ENCODE measurements at places on chromosomes 11 and 22.

DNA sequence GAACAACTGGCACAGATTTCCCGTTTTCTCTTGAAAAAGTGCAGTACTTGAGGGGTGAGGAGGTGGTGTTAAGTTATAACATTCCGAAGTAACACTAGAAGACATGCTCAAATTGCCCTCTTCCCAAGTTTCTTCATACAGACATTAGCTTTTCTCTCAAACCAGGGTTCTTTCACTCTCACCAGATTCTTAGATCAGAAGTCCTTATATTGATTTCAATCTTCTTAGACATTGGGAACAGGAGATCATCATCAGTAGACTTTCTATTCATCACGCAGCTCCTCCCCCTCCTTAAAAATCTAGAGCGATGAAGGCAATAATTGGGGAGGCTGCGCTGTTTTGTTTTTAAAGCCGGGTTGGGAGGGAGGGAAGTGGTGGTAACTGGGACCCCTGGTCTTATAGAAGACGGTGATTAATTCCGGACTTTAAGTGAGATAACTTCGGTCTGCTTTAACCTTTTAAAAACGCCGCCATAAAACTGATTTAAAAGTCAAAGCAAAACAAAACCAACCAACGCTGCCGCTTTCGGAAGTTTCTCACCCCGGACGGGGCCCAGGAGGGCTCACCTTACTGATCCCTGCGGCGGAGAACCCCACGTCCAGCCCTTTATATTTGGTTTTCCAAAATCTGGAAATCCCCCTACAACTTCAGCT, 665 bp downstream of the USP28 start:
- DNase-seq, result no peak

- no peak for DNase-seq
Observed at GRCh38 chr22:43228330-43228729, 41.4 kb upstream of the TTLL12 start.

DNA sequence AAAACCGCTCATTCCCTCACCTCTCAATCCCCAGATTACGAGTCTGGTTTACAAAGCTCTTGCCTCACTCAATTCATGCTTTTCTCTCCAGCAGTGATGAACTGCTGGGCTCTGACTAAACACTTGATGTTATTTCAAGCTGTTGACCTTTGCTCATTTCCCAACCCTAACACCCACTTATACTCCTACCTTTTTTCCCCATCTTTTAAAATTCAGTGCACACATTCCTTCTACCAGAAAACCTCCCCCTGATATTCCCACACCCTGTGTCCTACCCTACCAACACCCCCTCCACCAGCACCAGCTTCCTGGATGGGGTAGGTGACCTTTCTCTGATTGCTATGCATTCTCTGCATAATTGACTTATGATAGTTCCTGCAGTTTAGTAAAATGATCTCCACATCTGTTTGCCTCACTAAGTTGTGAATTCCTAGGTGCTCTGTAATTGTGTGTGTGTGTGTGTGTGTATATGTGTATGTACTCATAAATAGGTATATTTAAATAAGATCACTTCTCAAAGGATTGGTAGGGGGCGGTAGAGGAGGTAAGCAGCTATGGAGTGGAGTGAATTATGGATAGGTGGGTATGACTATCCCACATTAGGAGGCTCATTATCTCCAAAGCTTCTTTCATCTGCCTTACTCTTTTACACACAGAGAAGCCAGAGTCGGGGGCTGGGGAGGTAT, 842 bp downstream of the HEPACAM start:
- DNase-seq, result no peak

- no peak for DNase-seq
Observed at GRCh38 chr11:21262992-21263391, 593.6 kb downstream of the NELL1 start.

DNA sequence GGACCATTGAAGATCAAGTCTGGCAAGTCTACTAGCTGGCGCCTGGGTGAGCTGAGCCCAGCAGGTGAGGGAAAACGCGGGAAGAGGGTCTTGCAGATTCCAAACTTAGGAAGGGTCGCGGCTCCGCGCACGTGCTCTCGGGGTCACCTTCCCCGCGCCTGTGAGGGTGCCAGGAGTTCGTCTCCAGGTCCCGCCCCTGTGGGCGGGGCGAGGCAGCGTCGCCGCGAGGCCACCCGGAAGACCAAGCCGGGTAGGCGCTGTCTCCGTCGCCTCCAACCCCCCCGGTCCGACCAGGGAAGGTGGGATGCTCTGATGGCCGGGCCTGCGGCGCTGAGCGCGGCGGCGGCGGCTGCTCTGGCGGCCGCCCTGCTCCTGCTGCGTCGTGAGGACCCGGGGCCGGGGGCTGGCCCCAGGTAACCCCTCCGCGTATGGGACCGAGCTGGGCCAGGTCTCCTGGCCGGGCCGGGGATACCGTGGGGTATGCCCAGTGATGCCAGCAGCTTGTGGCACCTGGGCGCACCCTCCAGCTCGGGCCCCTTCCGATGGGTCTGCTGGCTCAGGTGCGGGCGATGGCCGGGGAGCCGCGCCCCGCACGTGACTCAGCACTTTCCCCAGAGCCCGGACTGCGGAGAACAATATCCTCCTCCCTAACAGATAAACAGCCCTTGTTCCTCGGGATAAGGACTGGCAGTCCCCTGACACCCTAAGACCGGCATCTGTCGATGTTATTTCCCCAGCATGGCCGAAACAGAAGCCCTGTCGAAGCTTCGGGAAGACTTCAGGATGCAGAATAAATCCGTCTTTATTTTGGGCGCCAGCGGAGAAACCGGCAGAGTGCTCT, at the start of gene HTATIP2:
Gene HTATIP2, plus strand, starts transcription at position 215 of the 841 bp plus-strand sequence. Its CDS starts 524 bp downstream, at position 739.
- peak; percentile 61 for DNase-seq

DNA sequence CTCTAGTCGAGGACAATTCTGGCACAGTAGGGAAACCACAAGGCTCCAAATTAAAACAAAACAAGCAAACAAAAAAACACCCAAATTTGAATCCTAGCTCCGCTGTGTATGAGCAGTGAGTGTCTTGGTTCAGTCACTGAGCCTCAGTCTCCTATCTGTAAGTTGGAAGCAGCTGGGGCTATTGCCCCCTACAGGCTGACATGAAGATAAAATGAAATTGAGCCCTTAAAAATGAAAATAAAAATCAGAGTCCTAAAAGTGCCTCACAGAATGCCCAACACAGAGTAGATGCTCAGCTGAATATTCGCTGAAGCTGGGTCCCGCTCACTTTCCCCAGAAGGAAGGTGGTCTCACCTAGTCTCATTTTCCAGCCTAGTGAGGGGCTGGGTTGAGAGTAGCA, 65.2 kb downstream of the PDE2A start:
- no peak for DNase-seq

DNA sequence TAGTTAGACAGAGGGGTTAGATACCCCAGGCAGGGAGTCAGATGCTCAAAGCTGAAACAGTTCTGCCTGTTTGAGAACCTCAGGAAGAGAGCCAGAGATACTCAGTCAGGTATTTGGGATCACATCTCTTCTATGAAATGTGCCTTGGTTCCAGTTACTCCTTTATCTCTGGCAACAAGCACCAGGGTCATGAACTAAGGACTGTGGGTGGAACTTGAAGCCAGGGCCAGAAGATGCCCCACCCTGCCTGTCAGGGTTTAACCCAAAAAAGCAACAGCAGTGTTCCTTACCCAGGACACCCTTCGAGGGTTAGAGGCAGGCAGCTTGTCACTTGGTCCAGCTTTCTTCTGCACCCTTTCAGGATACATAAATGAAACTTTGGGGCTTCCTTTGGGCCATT, 15.0 kb upstream of the WT1 start:
- DNase-seq, result no peak

- DNase-seq, result no peak
Observed at GRCh38 chr11:637593-638521, 788 bp downstream of the DRD4 start.

- DNase-seq, result peak; percentile 4
Observed at GRCh38 chr11:5004424-5005274, 10.0 kb downstream of the OR51L1 start.

DNA sequence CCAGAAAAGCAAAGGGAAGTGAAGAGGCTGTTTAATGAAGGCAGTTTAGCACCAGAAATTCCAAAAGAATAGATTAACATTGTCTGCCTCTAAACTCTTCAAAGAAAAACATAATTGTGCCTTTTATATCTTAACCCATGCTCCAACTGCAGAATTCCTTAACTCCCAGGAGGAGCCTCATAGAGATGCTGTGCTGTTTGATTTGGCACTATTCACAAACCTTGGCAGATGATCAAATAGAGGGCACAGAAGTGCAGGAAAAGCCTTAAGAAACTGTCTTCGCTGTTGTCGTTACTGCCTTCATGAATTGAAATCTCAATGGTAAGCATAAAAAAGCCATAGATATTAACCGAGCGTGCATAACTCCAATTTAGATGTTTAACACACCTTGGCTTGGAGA, 124.1 kb upstream of the MPPED2 start:
- DNase-seq, result no peak

- no peak for DNase-seq
Observed at GRCh38 chr11:35622070-35622469, 3.8 kb downstream of the FJX1 start.

DNA sequence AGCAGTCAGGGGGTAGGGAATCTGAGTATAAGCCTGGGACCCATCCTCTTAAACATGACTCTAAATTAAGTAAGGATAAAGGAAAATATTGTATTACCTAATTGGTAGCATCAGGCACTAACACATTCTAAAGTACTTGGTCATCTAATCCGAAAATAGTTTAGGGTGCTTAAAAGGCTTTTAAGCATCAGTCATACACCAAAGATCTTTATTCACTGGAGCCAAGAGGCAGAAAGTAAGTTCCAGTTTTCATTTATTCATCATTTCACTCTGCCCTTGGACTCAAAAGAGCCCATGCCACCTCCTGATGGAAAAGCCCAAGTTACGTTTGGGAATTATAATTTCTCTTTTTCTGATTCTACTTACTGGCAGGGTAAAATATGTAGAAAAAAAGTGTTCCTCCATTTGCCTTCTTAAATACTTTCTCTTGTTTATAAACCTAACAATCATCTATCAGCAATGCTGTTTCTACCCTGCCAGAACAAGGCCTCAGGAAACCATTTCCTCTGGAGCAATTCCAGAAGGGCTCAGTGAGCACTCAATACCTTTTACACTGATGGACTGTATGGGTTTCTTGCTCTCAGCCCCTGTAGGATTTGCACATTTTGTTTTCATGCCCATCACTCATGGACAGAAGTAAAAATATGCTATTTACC, 120.1 kb upstream of the SLC5A12 start:
- no peak for DNase-seq

DNA sequence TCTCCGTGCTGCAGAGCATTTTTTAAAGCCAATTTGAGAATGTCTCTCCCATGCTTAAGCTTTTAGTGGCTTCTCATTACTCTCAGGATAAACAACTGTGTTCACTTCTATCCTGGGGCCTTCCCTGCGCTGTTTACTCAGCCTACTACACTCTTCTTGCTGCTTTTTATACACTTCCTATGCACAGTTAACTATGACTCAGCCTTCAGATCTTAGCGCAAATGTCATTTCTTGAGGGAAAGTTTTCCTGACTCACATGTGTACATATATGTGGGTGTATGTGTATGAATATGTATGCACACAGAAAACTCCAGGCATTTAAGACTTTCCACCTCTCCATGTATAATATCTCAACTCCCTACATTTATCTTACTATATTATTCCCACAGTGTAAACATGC, 9.8 kb downstream of the THAP12 start:
- DNase-seq, result peak; percentile 13

GRCh38 chr11:134170177-134170918, 53.4 kb downstream of the NCAPD3 start:
- no peak for DNase-seq

GRCh38 chr11:64684357-64684756, 38.6 kb downstream of the NRXN2 start:
- DNase-seq, result no peak

DNA sequence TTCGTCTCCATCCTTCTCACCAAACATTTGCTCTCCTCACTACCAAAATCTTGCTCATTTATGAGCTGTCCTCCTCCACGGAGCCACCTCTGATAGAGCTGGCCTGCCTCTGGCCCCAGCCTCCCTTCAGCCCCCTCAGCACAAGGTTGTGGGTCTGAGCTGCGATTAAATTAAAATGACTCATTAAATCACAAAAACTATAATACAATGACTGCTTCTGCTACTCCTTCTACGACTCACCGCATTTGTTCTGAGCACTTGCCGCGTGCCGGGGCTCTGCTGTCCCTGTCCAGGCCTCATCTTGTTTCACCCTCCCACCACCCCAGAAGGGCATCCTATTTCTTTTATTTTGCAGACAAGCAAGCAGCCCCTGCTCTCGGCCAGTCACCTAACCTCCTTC, 49.2 kb upstream of the TIMP3 start:
- DNase-seq, result no peak

- DNase-seq, result no peak
Observed at GRCh38 chr11:34267013-34267412, 90.8 kb downstream of the ABTB2 start.

DNA sequence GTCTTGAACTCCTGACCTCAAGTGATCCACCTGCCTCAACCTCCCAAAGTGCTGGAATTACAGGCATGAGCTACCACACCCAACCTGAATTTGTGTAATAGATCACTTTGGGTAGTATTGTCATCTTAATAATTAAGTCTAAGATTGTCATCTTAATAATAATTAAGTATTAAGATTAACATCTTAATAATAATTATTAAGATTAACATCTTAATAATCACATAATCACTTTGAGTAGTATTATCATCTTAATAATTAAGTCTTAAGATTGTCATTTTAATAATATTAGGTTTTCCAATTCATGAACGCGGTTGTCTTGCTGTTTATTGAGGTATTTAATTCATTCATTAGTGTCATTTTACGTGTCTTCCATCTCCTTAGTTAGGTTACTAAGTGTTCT, 8.2 kb downstream of the MOV10L1 start:
- no peak for DNase-seq

- DNase-seq, result no peak
Observed at GRCh38 chr11:119539583-119539982, 116.6 kb upstream of the THY1 start.

DNA sequence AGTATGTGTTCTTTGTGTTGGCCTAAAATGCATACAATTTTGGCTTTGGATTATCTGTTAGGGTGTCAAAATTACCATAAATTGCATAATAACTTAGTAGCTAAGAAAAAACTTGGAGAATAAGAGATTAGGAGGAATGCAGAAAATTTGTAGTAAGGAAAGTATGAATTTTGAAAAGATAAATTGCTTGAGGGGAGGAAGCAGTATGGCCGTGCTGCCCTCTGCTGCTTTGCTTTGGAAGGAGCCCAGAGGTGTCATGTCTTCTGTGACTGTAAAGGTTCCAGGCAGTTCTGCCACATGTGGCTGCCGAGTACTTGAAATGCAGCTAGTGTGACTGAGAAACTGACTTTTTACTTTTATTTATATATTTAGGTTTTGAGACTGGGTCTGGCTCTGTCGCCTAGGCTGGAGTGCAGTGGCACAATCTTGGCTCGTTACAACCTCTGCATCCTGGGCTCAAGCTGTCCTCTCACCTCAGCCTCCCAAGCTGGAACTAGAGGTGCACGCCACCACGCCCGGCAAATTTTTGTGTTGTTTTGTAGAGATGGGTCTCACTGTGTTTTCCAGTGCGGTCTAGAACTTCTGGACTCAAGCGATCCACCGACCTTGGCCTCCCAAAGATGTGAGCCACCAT, 1.8 kb downstream of the ADSL start:
- peak; percentile 43 for DNase-seq

- no peak for DNase-seq
Observed at GRCh38 chr11:116162886-116163230, 609.9 kb downstream of the BUD13 start.
